ENCODE measurements at places on chromosomes 3 and 15.
A peak's percentile ranks its signal among the peaks of the same experiment; 100 is the strongest.

- DNase-seq, result no peak
These were observed 19.2 kb upstream of the CPOX start for GRCh38 chr3:98612587-98612986.

DNA sequence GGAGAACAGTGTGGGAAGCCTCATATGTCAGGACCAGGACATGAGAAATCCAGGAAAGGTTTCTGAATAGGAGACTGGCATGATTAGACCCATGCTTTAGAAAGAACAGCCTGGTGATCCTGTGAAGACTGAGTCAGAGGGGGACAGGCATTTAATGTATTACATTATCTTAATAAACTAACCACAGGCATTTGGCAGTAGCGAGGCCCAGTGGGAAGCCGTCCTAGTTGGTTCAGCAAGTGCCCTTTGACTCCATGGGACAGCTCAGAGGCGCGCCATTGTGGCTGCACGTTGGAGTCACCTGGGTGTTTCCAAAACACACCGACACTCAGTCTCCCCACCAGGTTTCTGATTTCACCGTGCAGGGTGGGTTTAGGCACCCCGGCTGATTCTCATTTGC lies 90.5 kb upstream of the DGKG start:
- no peak for DNase-seq

- DNase-seq, result no peak
These were observed 21.1 kb upstream of the COLQ start for GRCh38 chr3:15542614-15543013.

GRCh38 chr15:33201491-33202231 lies 7.1 kb upstream of the FMN1 start:
- DNase-seq, result peak; percentile 40

GRCh38 chr15:77702211-77702957 lies 69.7 kb upstream of the LINGO1 start:
- DNase-seq, result no peak

DNA sequence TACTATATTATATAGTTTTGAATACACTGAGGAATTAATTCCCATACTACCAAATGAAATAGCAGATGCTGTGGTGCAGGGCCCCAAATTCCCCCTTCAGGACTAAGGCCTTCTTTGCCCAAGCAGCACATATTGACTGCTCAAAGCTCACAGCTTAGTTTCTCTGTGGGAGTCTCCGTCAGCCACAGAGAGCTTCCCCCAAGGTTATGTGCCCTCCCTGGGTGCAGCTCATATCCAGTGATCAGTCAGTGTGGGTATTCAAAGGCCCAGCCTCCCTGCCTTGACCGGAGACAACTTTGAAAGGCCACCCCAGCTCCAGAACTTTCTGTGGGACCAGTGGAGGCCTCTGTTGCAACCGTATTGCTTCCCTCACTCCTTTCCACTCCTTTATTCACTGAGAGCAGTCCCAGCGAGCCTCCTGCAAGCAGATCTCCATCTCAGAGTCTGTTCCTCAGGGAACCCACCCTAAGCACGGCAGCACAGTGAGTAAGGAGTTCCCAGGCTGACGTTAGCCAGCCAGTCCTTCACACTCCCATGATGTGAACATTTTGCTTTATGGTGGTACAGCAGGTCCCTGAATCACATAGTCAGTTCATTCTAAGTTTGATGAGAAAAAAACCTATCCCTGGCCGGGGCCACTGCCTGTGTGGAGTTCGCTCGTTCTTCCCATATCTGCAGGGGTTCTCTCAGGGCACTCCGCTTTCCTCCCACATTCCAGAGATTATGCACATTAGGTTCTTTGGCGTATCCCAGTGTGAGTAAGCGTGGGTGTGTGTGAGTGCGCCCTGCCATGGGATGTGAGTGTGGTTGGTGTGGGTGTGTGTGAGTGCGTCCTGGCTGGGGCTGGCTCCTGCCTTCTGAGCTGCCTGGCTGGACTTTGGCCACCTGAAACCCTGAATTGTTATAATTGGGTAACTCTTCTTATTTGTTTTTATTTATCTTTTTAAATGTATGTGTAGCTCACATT lies 64.4 kb upstream of the PPARG start:
- DNase-seq, result no peak

GRCh38 chr3:37670961-37671483 lies 190.7 kb upstream of the CTDSPL start:
- DNase-seq, result no peak

DNA sequence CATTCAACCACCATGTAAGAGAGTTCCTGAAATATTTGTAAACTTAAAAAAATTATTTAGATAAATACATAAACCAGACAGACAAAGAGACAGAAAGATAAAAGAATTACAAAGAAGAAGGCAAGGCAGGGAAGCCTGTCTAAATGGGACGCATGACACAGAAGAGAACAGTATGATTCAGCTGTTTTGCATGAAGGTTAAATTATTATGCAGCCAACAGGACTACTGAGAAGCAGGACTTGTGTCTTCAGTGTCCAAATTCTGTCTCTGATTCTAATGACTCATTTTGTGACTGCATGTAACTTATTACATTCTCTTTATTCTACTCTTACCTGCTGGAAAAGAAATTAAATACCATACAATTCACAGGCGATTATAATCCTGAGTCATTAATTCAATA lies 340.4 kb upstream of the KCNMB2 start:
- DNase-seq, result no peak

GRCh38 chr3:46960081-46960701 lies 16.4 kb downstream of the CCDC12 start:
- DNase-seq, result no peak

DNA sequence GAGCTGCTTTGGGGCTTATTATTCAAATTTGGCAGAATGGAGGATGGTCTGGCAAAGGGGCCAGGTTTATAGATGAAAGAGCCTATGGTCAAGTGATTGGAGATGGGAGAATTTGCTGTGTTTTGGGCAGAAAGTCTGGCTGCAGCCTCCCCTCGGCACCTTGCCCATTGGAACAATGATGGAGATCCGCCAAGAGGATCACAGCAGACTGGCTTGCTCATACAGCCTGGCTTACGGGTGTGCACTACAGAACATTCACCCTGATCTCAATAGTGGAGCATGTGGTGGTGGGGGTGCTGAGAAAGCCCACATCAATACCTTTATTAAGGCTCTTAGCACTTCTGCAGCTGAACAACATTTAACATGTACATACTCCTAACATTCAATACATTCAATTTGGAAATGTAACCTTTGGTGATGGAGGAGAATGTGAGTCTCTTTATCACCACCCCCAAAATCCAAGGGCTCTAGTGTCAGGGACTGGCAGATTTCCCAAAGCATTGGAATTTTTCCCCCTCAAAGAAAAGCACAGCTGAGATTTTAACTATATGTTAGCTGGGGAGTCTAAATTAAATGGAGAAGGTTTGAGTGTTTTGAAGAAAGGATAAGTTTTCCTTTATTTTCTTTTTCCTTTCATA lies 118.4 kb upstream of the TMC3 start:
- no peak for DNase-seq

DNA sequence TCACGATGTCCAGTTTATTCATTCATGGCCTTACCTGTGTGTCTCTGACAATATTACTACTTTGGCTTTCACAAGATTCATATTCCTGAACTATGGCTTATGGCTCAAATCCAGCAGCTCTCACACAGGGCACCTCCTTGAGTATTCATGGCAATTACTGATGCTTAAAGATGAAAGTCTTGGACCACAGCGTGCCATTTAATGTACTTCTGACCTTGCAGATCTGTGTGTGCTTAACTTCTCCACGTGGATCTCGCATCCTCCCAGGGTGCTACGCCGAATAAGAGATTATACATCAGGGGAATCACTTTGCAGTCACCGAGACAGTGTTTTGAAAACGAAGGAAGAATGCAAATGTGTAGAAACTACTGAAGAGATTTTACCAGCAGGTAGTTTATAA lies 147.5 kb downstream of the TNIK start:
- no peak for DNase-seq

GRCh38 chr15:100166313-100166712 lies 175.5 kb downstream of the ADAMTS17 start:
- no peak for DNase-seq

DNA sequence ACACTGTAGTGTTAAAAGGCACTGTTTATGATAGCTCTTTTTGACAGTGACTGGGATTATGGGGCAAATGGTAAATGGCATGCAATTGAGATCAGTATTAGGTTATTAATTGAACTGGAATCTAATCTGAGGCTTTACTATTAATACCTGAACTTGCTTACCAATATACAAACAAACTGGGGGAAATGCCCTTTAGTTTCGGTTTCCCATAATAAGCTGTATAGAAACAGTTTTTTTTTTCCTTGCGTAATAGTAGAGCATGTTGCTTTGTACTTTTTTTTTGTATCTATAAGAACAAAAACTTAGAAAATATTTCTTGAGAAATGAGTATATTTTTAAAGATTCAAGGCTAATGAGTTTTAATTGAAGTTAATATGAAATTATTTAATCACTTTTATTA lies 95.0 kb downstream of the FNDC3B start:
- DNase-seq, result no peak

- DNase-seq, result no peak
These were observed 44.3 kb downstream of the ADGRG7 start for GRCh38 chr3:100653604-100654294.

All from activated T-cell treated with anti-CD3 and anti-CD28 coated beads for 4 hours (primary cell).